ENCODE measurements at places on chromosomes 12 and 14.

GRCh38 chr12:105721051-105721825, 390.7 kb downstream of the C12orf75 start:
- no peak for DNase-seq

DNA sequence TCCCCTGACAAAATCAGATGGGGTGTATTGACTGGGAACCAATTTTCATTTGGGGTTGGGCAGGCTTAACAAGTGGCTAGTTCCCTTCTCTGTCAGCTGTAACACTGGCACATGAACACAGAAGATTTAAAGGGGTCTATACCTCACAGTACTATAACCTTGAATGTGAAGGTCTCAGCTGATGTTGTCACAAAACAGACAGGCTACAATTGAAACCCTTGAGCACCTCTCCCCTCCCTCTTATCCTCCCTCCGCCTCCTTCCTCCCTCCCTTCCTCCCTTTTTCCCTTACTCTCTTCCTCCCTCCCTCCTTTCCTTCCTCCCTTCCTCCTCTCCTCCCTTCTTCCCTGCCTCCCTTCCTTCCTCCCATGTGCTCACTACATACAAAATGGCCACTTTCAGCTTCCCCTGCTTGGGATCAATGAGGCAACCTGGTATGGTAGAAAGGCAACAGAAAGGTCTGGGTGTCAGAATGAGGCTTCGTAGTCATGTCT, 262.4 kb downstream of the TTC6 start:
- no peak for DNase-seq

DNA sequence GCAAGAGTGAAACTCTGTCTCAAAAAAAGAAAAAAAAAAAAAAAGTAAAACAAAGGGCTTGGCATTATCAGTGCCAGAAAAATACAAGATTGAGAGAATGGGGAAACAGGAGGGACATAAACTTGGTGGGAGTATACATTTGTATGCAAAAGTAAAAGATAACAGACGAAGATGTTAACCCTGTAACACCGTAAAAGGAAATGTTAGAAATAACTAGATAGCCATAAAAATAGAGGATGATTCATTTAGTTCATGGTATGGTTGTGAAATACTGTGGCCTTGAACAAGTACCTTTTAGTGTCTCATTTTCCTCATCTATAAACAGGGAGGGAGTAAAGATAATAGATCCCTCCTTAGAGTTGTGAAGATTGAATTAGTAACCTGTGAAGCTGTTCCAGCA, 33.3 kb downstream of the ATP2A2 start:
- peak; percentile 50 for DNase-seq

GRCh38 chr12:88518863-88519403, 61.3 kb downstream of the KITLG start:
- no peak for DNase-seq

- no peak for DNase-seq
These were observed 27.9 kb downstream of the BCL2L14 start for GRCh38 chr12:12098691-12099015.

DNA sequence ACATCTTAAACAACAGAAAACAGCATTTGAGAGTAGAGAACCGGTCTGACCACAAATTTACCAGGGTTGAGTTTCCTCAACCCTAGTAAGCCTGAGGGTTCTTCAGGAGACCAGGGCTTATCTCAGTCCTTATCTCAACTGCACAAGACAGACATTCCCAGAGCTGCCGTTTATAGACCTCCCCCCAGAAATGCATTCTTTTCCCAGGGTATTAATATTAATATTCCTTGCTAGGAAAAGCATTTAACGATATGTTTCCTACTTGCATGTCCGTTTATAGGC, 12.3 kb downstream of the TMEM117 start:
- no peak for DNase-seq

GRCh38 chr12:73383584-73384222, 1111.5 kb downstream of the TRHDE start:
- no peak for DNase-seq
